ACHN (cell line): ENCODE measurements at places on chromosomes 3 and 15.
A peak's percentile ranks its signal among the peaks of the same experiment; 100 is the strongest.

DNA sequence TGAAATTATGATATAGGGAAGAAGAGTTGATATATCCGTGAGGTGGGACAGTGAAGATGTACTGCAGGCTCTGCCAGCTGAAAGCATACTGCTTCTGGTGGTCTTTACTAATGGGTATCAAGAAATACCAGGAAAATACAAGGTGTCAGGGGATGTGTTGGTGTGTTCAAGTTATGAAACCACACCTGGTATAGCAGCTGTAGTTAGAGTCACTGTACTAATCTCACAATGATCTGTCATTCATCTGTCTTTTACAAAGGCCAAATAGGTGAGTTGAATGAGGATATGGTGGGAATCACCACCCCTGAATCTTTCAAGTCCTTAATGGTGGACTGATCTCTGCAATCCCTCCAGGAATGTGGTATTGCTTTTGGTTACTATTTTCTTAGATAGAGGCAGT, 152.7 kb downstream of the NFKBIZ start:
- DNase-seq, result no peak

GRCh38 chr3:169390271-169390670, 273.2 kb downstream of the MECOM start:
- peak; percentile 2 for DNase-seq

GRCh38 chr3:178381971-178382448, 154.2 kb upstream of the KCNMB2 start:
- no peak for DNase-seq

GRCh38 chr15:87747087-87747486, 509.5 kb downstream of the NTRK3 start:
- DNase-seq, result no peak

DNA sequence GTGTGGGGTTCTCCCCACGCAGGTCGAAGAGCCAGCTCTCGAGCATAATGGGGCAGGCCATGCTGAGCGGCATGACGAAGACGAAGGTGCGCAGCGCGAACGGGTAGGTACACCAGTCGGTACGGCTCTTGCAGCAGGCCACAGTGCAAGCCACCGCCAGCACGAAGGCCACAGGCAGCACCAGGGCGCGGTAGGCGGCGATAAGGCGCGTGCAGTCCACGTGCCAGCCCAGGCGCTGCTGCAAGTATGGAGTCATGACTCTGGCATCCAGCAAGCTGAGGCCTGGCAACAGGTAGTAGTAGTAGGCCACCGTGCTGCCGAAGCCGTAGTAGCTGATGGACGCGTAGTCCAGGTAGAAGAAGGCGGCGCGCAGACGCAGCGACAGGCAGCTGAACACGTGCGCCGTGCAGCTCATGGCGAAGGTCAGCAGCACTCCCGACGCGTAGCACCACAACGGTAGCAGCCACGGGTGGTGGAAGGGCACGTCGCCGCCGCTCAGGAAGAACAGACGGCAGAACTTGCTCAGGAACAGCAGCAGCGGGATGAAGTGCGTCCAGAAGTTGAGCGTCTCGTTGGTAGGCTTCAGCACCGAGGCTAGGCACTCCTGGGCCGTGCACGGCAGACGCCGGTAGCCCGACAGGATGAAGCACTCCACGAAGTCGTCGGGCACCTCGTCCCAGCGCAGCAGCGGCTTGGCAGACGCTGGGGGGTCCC, 797 bp downstream of the PAQR9 start:
- no peak for DNase-seq

DNA sequence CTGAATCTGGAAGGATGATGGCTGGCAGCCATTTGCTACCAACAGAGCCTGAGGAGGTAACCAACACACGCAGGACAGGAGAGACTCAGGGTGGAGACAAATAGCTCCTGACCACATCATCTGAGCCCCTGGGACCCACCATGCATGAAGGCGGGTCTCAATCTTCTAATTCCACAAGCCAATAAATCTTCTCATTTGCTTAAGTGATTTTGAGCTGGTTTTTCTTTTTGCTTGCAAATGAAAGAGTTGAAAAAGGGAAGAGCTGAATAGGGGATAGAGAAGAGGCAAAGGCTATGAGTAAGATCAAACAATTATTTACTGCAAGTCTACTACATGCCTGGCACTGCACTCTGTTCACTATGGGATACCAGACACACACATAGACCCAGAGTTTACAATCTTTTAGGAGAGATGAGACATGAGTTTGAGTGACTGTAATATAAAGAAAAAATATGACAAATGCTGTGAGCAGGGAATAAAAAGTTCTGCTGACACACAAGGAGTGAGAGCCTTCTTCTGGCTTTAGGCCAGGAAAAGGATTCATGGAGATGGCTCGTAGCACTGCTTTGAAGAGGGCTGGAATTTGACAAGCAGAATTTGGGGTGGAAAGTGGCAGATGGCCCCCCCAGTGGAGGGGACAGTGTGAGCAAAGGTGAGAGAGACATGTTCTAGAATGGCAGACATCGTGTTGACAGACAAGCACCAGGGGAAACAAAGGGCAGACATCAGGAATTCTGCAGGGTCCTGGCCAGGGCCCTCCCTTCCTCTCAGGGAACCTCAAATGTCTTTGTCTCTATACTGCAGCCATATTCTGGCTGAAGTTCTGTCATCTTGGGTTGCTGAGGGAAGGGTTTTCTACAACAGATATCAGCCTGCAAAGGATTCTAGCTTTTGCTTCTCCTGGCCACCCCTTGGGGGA, 69.8 kb upstream of the WNT5A start:
- no peak for DNase-seq

DNA sequence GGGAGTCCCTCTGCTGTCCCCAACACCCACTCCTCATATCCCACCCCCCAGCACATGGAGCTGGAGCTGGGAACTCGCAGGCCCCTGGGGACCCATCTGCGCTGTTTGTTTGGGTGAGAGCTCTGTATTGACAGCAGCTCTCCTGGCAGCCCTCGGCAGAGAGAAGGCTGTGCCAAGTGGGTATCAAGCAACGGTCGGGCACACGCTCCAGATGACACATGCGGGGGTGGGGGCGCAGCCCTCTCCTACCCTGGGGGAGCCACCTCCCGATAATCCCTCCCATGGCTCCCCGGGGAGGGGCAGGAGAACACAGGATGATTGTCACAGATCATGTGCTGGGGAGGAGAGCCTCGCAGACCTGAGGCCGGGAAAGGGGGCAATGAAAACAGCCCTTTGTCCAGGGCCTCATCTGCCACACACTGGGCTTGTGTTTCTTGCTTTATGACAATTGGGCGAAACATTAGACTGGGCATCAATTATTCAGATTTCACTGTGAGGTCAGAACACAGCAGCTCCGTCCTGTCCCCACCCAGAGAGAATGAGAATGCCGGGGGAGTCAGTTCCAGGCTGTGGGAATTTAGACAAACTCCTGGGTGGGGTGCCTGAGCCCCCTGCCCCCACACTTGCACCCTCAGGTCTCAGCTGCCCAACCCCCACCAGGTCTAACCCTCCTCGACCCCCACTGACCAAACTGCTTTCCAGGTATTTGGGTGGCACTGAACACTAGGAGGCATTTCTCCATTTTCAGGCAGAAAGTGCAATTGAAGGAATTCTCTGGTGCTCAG, 46.4 kb upstream of the KLF13 start:
- DNase-seq, result no peak

DNA sequence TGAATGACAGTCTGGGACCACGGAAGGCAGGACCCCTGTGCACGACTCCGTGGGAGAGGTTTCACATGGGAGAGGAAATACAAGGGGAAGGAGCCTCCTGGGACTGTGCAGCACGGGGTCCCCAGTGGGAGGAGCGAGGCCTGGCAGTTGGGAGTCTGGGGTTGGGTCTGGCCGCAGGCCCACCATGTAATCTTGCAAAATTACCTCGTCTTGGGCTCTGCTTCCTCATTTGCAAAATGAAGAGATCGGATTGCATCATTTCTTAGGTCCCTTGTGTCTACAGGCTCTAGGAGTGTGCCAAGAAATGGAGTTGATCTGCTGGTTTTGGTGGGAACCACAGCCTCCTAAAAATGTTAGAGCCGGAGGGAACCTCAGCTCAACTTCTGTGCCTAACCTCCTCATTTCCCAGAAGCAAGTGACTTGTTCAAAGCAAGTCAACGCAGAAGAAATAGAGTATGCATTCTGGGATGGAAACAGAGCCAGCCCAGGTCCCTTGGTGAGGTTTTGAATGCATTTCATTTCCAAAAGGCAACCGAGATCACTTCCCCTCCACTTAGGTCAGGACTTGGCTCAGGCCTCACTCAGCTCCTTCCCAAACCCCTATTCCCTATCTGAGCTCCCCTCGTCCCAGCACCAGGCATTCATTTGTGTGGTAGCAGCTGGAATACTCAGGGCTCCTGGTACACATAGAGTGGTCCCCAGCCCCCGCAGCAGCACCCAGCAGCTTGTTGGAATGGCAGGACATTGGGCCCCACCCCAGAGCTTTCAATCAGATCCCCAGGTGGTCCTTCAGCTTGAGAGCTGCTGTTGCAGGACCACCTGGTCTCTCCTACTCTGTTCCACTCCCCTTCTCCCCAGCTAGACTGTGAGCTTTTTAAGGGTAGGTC, 267.7 kb downstream of the XXYLT1 start:
- no peak for DNase-seq

DNA sequence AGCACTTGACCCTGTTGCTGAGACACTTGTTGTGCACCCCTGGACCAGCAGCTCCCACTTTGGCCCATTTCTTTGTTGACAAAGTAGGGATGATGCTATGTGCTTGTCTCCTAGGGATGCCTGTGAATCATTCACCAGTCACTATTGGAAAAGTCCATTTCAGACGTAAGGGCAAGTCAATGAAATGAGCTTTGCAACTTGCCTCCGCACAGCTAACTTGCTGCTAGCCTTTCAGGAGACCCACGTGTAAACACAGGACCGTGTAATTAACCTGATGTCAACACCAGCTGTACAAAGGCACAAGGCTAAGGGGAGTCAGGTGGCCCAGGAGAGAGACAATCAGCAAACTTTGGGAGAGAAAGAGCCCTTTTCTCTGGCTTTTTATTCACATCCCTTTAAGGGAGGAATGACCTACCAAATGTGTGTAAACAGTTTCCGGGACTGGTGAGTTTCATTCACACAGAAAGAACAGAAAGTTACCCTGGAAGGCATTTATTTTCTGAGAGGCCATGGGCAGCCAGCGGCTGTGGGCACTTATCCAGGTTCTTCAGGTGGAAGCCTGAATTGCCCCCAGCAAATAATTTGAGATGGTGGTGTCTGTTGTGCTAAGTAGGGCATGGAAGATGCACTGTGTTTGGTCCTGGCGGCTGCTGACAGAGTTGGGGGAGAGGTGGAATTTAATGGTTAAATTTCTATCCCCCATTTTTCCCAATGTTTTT, 54.0 kb downstream of the TIPARP start:
- no peak for DNase-seq

GRCh38 chr3:11002371-11002807, 9.8 kb downstream of the SLC6A1 start:
- no peak for DNase-seq

DNA sequence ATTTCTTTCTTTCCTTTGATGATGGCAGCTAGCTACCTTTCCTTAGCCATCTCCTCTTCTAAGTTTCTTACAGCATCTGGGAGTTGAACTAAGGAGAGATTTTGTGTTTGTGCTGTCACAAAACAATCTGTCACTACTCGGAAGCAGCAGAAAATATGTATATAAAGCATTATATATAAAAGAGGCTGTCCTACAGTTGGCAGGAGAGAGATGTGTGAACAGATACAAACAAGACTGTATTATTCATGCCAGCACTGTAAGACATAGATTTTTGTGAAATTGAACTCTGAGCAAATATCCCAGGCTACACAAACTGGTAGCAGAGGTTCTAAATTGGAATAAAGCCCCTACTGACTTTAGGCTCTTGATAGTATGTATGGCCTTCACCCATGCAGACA, 577.5 kb upstream of the NECTIN3 start:
- no peak for DNase-seq

GRCh38 chr3:105322570-105323273, 44.0 kb upstream of the ALCAM start:
- no peak for DNase-seq

GRCh38 chr3:157247391-157247790, 87.4 kb upstream of the CCNL1 start:
- DNase-seq, result no peak

DNA sequence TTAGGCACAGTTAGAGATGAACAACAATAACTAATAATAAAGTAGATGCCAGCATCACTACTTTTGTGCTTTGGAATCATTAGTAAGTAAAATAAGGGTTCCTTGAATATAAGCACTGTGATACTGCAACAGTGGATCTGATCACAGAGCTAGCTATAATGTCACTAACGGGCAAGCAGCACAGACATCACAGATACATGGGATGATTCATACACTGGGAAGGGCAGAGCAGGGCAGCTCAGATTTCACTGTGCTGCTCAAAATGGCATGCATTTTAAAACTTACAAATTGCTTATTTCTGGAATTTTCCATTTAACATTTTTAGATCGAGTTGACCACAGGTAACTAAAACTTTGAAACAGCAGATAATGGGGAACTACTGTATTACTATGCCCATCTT, 476.6 kb downstream of the FHIT start:
- no peak for DNase-seq

DNA sequence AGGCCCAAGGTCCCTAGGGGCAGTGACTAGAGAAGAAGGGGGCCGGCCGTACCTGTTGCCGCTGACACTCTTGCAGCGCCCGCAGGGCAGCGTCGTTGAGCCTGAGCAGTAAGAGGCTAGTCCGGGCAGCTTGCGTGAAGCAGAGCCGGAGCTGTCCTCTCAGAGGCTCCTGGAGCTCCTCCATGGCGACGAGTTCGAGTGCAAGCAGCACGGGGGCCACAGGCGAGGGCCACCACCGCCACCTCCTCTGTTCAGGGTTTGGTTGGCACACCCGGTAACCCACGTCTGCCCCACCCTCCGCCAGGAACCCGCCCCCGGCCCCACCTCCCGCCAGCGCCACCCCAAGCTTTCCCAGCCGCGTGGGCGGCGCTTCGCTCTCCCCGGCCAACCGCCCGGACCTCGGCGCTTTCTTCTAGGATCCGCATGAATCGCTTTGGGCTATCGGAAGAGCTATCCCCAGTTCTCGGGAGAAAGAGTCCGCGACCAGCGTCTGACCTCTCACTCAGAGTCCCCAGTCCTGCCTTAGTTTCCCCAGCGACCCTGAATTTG, at the start of gene ELL3:
Gene ELL3 (minus strand): TSS at position 249 of the 549 bp plus-strand sequence. CDS start 65 bp downstream, at position 184.
- DNase-seq, result peak; percentile 80

- DNase-seq, result no peak
Measured at GRCh38 chr15:101029971-101030661, 111.0 kb downstream of the LRRK1 start.

DNA sequence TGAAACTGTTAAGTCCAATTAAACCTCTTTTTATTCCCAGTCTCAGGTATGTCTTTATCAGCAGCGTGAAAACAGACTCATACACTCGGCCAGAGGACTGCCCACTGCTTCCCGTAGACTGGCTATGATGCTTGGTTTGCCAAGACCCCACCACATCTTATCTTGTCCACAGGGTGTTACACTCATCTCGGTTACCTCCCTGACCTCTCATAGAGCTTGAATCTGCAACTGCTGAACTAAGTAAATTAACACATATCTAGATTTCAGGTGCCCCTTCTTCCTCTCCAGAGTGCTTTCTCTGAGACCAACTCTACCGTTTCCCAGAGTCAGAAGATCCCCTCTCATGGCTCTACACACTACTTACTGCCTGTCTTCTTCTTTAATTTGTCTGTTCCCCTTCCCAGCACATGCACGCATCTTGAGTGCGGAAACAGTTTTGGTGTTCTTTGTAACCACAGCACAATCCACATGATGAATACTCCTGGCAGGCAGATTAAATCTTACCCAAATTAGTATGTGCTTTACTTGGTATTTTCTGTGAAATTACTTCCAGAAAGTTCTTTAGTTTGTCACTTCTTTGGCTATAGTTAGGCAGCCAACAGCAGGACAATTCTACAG, 49.7 kb downstream of the CD200 start:
- DNase-seq, result no peak
